ENCODE measurements at places on chromosomes 5 and 9. TPM values are rescaled to one million over a fixed set of nuclear protein-coding genes. Genes with fewer than 3 reads are reported as not detected.

DNA sequence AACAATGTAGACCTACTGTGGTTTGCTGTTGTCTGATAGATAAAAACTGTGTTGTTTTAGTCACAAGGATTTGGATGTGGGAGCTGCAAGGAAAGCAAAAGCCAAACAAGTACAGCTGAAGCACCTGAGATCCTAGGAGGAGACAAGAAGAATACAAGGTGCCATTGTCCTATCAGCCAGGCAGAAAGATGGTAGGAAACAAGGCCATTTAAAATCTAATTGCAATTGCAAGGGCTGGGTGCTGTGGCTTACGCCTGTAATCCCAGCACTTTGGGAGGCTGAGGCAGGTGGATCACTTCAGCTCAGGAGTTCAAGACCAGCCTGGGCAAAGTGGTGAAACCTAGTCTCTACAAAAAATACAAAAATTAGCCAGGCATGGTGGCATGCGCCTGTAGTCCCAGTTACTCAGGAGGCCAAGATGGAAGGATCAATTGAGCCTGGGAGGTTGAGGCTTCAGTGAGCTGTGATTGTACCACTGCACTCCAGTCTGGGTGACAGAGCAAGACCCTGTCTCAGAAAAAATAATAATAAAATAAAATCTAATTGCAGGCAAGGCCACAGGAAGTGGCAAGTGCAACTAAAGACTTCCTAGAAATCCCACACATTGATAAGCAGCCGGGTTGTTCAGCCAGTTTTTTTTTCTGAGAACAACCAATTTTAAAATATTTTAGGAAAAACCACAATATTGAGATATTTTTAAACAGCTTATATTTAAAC, 22.6 kb downstream of the DOCK8 start:
- DNase-seq: no peak

DNA sequence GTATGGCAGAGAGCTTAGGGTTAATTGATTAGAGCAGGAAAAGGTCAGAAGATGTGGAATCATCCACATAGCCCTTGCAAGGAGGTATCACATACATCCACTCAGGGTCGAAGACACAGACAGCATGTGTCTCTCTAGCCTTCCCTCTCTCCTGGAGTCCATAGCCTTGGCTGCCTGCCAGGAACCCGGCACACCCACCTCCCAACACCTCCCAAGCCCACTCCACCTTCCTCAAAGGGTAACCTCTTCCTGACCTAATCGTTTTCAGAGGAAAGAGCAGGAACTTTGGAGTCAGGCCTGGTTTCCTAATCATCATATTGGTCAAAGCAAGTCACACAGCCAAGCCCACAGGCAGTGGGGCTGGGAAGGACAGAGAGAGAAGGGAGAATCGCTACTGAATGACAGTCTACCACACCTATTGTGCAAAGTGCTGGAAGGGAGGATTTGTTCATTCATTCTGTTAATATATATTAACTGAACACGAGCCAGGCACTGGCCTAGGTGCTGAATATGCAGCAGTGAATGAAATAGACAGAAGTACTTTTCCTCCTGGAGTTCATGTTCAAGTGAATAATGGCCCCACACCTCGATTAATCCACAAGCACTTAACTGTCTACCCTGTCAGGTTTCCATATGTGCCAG, 107.8 kb downstream of the KCNIP1 start:
- no peak for DNase-seq

DNA sequence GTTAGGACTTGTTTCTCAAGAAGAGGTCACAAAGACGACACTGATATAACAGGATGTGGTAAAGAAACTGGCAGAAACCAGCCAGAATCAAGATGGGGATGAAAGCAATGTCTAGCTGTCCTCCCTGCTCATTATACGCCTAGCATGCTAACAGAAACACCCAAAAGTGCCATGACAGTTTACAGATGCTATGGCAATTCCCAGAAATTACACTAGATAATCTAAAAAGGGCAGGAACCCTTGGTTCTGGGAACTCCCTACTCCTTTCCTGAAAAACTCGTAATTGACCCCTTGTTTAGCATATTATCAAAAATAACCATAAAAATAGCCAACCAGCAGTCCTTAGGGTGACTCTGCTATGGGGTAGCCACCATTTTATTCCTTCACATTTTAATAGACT, 10.9 kb upstream of the MRPS30 start:
- no peak for DNase-seq

DNA sequence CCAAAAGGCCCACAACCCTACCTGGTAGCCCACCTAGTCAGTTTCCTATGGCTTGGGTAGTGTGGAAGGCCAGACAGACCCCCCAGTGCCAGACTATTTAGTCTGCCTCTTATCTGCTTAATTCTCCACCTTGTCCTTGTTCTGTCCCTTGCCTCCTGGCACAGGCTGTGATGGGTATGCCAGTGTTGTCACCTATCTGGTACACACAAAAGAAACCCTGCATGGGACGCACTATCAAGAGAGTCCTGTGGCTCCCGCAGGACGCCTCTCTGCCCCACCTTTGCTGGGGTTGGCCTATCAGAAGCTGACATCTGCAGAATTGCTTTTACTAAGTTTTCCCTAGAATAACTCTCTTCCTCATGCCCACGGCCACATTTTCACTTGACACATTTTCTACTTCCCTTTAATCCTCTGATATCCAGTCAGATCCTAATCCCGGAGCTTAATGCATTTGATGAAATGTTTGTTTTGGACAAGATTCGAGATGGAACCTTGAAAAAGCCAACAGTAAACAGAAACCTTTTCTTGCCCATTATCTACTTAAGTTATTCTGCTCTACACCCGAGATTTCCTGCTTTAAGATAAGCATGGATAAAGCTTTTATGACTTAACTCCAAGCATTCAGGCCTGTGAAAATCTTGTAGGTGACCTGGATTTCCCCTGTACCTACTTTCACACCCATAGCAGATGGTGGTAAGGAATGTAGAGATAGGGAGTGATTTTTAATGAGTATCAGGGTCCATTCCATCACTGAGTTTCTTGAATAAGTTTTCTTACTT, 468.5 kb downstream of the ZNF608 start:
- DNase-seq: no peak

GRCh38 chr5:83283761-83284160, 187.8 kb upstream of the VCAN start:
- no peak for DNase-seq

DNA sequence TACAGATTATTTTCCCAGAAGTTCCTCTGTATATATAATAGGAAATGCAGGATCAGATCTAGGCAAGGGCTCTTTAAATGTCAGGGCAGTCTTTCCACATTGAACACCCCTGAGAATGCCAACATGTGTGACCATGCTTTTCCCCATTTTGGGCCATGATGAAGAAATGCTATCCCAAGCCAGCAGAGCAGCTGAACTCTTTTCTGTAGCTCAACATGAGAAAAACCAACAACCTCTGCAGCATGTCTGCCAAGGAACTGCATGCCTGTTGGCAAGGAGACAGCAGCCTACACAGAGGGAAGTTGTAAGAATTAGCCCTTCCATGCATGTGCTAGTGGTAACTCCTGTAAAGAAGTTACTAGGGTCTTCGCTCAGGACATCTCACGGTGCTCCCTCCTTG, 9.5 kb upstream of the IFNK start:
- DNase-seq: peak; percentile 24

- no peak for DNase-seq
These were observed 2.0 kb upstream of the SMIM27 start for GRCh38 chr9:32550150-32550561.

GRCh38 chr5:138849439-138849838, 25.7 kb downstream of the LRRTM2 start:
- no peak for DNase-seq

- no peak for DNase-seq
These were observed 677.3 kb downstream of the PRELID2 start for GRCh38 chr5:145157841-145158240.

GRCh38 chr5:159244163-159244562, 18.9 kb upstream of the UBLCP1 start:
- no peak for DNase-seq

DNA sequence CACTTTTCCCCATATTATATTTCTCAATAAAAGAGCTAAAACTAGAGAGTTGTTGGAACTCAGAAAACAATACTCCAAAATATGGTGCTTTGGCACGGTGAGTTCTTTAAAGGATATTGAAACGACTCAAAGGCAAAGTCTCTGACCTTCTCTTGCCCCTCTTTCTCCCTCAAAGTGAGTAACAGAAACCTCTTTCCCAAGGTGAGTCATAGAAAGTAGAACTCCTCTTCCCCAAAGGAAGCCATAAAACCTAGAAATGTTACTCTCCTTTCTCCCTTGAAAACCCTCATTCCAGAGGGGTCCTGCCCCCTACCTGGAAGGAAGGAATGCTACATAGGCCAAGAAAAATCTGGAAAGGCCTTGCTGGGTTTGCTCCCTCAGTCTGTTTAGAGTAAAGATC, 47.5 kb downstream of the RAPGEF6 start:
- no peak for DNase-seq

DNA sequence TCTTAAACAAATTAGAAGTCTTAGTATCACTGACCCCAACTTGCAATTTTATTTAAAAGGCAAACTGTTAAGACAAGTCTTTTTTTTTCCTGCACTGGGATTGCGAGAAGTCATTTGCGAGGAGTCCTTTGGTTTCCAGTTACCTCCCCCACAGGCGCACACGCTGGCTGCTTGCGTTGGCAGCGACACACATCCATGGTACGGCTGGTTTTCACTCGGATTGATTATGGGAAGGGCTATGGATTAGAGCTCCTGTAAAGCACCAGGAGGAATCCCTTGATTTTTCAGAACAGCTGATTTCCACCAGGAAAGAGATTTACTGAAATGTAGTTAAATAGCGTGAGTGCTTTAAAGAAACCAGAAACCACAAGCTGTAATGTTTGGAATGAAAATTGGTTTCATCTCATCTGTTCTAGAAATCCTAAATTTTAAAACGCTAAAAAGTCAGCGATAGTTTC, 737 bp downstream of the SLC1A3 start:
- no peak for DNase-seq

GRCh38 chr5:31758803-31759425, 120.0 kb downstream of the PDZD2 start:
- DNase-seq: no peak

- DNase-seq: no peak
These were observed 259.5 kb downstream of the NR3C1 start for GRCh38 chr5:143143973-143144372.

GRCh38 chr9:27672718-27673117, 99.4 kb upstream of the C9orf72 start:
- DNase-seq: no peak

DNA sequence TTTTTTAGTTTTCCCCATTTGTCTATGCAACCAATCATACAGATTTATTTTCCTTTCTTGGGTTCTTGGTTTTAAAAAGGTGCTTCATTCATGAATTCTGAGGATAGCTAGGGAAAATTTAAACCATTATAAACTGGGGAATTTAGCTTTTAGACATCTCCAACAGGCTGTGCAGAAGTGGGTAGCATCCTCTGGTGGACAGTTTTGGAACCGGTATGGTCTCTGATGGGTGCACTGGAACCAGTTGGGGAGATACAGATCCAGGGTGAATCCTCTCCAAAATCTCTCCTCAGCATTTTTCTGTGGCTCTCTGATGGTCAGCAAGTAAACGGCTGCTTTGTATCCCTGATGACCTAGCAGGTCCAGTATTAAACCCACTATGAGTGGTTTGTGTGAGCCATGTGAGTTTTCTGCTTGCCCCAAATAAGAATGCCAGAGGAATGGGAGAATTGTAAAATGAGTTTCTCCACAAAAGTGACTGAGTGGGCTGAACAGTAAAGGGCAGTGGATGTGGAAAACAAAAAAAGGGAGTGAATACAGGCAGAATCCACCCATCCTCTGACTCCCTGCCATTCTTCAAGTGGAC, 9.1 kb upstream of the DNAJC25 start:
- peak; percentile 53 for DNase-seq

Gene IFNA2
- total RNA-seq: not detected

Gene ECSCR
- total RNA-seq: 9.4 TPM

Gene GRK6
- total RNA-seq: 39.5 TPM

Gene LTC4S
- 26.0 TPM for total RNA-seq

Gene UBE2QL1
- 1.6 TPM for total RNA-seq

Gene ENC1
- 36.0 TPM for total RNA-seq

Gene TUSC1
- 10.9 TPM for total RNA-seq

Gene KIF4B
- not detected for total RNA-seq
